ENCODE measurements at places on chromosomes 7 and 10.

- DNase-seq = no peak
Observed at GRCh38 chr10:5774987-5775620, 38.1 kb downstream of the GDI2 start.

DNA sequence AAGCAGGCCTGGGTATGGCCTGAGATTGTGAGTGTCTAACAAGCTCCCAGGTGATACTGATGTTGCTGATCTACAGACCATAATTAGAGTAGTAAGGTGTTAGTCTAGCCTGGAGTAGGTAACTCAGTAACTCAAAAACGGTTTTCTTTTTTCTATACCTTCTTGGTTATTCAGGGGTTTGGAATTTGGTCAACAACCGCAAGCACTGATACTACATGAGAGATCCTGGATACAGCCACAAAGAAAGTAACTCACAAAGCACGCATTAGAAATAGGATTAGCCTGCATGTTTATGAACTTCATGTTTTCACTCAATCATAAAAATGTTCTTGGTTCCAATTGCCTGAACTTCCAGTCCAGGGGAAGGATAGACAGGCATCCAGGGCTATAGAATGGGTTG is 803.5 kb downstream of the MAGI2 start:
- no peak for DNase-seq

DNA sequence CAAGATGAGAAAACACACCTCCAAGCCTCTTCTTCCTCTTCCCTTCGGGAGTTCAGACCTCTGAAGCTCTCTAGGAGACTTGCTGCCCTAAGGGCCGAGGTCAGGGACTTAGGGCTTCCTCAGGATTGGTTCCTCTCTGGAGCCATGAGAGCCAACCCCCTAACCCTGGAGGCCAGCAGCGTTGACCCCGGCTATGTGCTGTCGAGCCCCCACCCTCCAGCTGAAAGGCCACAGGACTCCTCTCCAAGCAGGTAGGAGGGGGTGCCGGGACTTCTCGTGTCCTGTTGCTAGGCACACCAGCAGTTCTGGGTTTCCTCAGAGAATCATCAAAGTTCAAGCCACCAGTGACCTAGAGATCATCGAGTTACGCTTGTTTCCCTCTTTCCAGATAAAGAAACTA is 87.4 kb downstream of the ARHGAP22 start:
- DNase-seq = no peak

DNA sequence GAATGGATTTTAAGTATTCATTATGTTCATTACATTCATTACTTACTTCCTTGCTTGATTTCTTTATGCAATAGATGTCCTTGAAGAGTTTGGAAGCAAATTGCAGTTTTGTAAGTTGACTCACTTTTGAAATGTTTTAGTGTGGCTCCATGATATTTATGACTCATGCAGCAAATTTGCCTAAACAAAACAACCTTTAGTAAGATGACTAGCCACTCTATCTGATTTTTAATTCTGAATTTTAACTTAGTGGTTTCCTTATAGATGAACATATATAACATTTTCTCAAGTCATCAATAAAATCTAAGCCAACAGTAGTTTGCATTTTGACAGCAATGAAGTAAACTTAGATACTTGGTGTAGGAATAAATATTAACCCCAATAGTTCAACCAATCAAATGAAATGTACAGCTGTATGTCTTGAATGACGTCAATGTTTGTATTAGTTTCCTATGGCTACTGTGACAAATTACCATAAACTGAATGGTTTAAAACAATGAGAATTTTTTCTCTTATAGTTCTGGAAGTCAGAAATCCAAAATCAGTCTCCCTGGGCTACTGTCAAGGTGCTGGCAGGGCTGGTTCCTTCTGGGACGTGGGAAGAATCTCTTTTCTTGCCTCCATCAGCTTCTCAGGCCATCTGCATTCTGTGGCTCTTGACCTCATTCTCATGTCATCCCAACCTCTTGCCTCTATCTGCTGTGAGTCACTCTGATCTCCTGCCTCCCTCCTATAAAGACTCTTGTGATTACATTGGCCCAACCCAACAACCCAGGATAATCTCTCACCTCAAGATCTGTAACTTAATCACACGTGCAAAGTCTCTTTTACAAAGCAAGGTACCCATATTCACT is 73.4 kb downstream of the AHR start:
- DNase-seq = no peak

Data from NCI-H1694 (cell line).